ENCODE measurements at places on chromosomes 1 and 21.

GRCh38 chr1:33971018-33971710 is 107.3 kb downstream of the HMGB4 start:
- DNase-seq = no peak

DNA sequence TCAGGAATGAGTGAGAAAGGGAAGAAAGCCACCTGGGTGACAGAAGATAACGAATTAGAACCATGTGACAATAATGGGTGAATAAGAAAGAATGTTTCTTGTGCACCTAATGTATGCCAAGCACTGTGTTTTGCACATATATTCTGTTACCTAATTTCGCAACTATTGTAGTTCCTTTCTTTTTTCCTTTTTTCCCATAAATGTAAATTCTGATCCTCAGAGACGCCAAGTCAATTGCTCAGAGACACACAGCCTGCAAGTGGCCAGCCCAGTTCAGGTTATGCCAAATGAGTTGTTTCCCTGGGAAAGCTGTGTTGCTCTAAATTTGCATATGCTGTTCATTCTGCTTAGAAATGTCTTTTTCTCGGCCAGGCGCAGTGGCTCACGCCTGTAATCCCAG is 1.7 kb upstream of the RSPO1 start:
- DNase-seq = no peak

GRCh38 chr1:151851886-151852285 is 1.6 kb downstream of the THEM5 start:
- no peak for DNase-seq

- DNase-seq = peak; percentile 16
Measured at GRCh38 chr21:38567335-38567969, 69.2 kb upstream of the ERG start.

GRCh38 chr1:31181515-31182343 is 58.0 kb downstream of the NKAIN1 start:
- no peak for DNase-seq

- DNase-seq = no peak
Measured at GRCh38 chr1:10071640-10072039, 38.9 kb downstream of the UBE4B start.

- no peak for DNase-seq
Measured at GRCh38 chr21:46544003-46544402, 60.9 kb downstream of the S100B start.

- DNase-seq = no peak
Measured at GRCh38 chr1:100969327-100969726, 56.3 kb downstream of the DPH5 start.

DNA sequence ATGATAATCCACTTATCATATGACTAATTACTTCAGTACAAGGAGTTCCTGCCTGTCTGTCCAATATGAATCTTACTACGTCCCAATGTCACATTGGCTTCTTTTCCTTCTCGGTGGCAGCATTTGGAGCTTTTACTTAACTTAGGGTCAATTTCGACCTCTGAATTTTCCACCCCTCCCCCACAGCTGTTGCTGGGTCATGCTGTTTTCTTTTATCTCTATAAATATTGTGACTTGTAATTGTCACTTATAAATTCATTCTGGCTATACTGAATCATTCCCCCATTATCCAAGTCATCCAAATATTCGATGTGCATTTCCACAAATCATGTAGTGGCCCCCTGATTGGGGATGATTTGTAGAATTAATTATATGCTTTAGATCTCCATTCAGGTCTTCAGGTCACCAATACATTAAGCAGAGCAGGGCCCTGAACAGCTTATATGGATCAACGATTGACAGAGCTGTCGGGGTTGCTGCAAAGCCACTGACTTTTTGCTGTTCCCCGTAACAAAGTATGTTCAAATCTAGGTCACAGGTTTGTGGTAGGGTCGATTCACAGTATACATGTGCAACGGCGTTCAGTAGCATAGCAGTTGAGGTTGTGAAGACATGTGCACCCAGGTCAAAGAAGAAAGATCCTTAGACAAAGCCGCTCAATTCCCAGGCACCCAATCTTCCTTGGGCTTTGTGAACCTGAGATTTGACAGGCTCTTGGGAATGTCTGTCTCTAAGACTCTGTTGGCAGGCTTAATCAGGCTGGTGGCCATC is 18.3 kb upstream of the RNU1-4 start:
- no peak for DNase-seq

DNA sequence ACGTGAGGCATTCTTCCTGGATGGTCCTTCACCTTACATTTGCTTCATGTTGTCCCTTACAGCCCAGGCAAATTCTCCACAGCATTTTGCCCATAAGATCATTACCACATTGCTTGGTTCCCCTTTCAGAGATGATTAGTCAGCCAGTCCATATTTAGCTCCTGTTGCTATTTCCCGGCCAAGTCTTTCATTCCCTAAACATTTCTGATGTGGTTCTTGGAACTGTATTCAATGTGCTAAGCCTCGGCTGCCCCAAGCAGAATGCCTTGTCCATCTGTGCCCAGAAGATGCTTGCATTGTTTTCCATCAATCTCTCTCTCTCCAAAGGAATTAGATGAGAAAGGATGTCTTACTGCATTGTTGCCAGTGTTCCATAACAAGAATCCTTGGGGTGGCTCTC is 420.9 kb upstream of the CAMK1G start:
- peak; percentile 5 for DNase-seq

GRCh38 chr1:164846731-164847691 is 288.0 kb downstream of the PBX1 start:
- DNase-seq = no peak

- DNase-seq = no peak
Measured at GRCh38 chr1:245748240-245748639, 593.5 kb downstream of the KIF26B start.

DNA sequence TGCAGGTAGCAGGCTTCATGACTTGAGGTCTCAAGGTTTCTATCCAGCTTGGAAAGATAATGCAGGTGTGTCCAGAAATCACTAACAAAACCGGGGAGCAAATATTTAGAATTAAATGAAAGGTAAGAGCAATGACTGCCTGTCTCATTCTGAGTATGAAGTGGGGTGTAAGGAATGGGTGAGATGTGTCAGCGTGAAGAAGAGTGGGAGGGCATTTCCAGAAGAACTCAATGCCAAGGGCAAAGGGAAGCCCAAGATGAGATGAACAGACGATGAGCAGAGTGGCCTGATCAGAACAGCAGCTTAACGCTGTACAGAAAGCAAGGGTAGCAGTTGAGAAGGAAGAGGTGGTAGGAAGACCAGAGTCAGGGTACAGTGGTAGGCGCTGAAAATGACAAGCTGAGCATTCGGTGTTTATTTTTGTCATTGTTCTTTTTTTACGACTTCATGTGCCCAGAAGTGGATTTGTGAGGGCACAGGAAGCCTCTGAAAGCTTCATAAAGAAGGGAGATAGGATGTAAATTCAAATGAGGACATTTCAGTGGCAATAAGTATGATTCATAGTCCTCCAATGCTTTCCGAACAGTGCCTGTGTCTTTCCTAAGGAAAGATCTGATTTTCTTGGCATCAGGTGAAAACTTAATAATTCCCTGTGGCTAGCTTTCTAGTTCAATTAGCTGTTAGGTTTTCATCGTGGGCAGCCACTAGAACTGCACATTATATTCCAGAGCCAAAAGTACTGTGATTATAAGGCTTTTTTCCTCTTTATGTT is 190.5 kb downstream of the APP start:
- no peak for DNase-seq

GRCh38 chr1:54279457-54279856 is 79.5 kb downstream of the MRPL37 start:
- DNase-seq = no peak

- no peak for DNase-seq
Measured at GRCh38 chr1:9249534-9250410, 15.2 kb downstream of the H6PD start.

GRCh38 chr1:226741009-226741408 is 1.9 kb upstream of the ITPKB start:
- no peak for DNase-seq

- peak; percentile 36 for DNase-seq
Measured at GRCh38 chr1:152440635-152441471, 26.8 kb upstream of the CRNN start.

DNA sequence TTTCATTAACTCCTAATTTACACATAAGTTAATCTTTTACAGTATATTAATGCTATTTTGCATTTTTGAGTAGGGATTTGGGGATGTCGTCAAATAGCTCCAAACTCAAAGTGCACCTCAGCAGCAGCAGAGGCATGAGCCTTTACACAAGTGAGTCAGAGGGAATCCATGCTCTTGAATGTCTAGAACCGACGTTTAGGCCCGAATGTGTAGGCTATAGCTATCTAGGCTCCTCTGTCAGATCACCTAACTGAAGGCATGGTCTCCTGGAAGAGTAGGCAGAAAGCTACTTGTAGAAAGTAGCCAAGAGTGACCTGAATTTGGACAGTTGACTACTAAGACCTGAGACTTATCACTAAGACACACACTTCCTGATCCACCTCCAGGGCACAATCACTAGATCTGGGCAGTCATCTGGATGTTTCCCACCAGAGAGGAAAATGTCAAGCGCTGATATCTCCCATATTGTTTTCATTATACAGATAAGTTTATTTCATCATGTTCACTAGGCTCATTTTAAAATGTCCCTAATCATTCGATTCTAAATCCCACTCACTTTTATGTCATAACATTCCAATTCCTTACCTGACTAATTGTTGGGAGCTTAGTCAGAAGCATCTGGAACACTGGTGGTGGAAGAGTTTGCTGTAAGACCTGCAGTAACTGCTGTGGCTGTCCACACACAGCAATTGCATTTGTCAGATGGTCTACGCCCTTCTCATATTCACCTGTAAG is 15.3 kb downstream of the TOMM20 start:
- no peak for DNase-seq

DNA sequence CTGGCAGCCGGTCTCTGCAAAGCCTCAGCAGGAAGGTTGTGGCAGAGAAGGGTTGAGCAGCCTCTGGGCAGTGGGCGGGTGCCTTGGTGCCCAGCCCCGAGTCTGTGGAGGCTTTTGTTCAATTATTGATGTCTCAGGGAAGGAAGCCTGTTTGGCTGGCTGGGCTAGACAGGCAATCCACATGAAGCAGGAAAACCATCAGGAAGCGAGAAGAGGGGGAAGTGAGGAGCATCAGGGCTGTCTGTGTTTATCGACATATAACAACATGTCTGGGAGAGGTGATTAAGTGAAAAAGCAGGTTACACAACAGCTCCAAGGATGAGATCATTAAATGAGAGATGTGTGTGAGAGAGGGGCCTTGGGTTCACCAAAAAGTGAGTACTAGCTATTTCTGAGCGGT is 105.4 kb downstream of the UBE2U start:
- DNase-seq = no peak

DNA sequence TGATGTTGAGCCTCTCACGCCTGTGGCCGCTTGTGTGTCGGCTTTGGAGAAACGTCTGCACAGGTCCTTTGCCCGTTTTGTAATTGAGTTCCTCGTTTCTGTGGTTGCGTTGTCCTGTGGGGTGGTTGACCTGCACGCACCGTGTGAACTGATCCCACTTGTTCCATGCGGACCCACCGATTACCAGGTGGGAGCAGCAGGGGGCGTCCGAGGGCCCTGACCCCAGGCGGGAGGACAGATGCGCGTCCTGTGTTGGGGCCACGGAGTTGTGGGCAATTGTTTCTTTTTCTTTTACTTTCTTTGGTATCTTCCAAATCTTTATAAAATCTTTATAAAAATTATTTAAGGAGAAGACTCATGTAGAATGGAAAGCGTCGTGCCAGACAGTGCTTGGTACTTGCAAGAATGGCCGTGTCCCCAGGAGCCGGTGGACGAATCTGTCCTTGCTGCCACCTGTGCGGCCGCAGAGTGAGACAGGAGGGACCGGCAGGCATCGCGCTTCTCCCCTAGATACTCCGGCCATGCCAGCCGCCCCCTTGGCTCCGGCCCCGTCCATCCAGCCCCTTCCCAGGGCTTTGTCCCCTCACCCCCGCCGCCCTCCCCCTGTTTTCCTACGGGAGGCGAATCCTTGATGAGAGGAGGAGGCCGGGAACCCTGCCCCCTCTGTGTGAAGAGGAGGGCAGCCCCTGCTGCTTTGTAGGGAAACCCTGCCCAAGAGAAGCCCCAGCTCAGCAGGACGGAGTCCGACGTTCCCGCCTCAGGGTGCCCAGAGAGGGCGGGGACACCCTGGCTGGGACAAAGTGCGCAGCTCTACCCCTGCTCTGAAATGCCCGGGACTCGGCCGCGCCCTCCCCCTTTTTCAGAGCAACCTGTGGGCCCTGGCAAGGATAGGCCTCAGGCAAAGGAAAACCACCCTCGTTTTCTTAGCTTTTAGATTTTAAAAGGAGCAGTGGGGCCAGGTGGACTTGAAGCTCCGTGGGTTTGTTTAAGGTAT is 41.7 kb downstream of the PRKCZ start:
- DNase-seq = no peak

DNA sequence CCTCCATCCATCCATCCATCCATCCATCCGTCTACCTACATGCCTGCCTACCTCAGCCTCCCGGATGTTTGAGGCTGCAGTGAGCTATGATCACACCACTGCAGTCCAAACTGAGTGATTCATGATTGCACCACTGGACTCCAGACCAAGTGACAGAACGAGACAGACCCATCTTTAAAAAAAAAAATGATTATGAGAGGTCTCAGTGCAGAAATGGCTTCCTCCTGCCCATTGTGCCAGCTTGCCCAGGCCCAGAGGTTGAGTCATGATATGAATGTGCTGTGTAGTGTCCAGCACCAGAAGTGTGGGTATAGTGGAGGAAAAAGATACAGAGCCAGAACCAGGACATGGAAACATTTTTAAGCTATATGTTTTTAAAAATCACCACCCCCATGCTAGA is 149.9 kb downstream of the KIF26B start:
- no peak for DNase-seq

DNA sequence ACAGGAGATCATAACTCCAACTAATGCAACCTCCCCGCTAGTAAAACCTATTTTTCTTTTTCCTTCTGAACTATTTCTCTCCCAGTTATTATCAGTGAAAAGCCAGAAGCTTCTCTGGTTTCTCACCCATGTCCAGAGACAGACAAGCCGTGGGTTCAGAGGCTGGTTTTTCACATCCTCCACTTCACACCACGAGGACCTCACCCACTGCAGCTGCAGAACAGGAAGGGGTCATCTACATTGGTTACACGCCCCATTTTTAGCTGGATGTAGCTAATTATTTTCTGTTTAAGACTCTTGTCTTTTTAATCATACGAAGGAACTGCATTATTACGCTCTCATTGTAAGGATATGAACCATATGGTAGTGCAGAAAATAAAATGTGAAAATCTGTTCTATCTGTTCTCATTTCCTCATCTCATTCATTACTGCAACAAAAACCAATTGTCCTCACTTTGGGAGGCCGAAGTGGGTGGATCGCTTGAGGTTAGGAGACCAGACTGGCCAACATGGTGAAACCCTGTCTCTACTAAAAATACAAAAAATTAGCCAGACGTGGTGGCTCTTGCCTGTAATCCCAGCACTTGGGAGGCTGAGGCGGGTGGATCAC is 39.1 kb upstream of the CLDN14 start:
- no peak for DNase-seq

DNA sequence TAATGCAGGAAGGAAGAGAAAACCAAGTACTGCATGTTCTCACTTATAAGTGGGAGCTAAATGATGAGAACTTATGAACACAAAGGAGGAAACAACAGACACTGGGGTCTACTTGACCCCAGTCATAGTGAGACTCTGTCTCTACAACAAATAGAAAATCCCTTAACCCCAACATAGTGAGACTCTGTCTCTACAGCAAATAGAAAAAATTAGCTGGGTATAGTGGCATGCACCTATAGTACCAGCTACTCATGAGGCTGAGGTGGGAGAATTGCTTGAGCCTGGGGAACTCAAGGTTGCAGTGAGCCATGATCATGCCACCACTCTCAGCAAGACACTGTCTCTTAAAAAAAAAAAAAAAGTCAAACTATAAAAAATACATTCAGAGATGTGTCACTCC is 42.7 kb downstream of the GIPC2 start:
- no peak for DNase-seq

All from astrocyte of the cerebellum (primary cell).